ENCODE measurements at places on chromosomes 13 and 19.

- H3K27ac ChIP-seq: no peak overlapping the region
- peak; percentile 7 for DNase-seq
- H3K27me3 ChIP-seq: no peaks in the 10 kb centered on the region
These were observed 1091.8 kb downstream of the PCDH9 start for GRCh38 chr13:66138172-66138811.

- no peaks in the 10 kb centered on the region for H3K36me3 ChIP-seq
- no peak overlapping the region for H3K27ac ChIP-seq
- H3K4me3 ChIP-seq: no peak overlapping the region
- peaks cover 15% of the 10 kb centered on the region for H3K27me3 ChIP-seq
- DNase-seq: no peak
- H3K4me1 ChIP-seq: no peaks in the 10 kb centered on the region
These were observed 26.6 kb upstream of the GSX1 start for GRCh38 chr13:27765650-27766049.

- H3K4me1 ChIP-seq: no peaks in the 10 kb centered on the region
- H3K27me3 ChIP-seq: no peaks in the 10 kb centered on the region
- H3K27ac ChIP-seq: no peak overlapping the region
These were observed 12.5 kb downstream of the FEM1A start for GRCh38 chr19:4803736-4804695.

GRCh38 chr13:40143106-40143505, 487.6 kb downstream of the COG6 start:
- H3K4me1 ChIP-seq: peaks cover 15% of the 10 kb centered on the region
- DNase-seq: no peak

- H3K4me1 ChIP-seq: peaks cover 2% of the 10 kb centered on the region
- H3K27ac ChIP-seq: no peak overlapping the region
- H3K27me3 ChIP-seq: no peaks in the 10 kb centered on the region
- no peak for DNase-seq
These were observed 12.2 kb downstream of the RHPN2 start for GRCh38 chr19:33052352-33052972.

DNA sequence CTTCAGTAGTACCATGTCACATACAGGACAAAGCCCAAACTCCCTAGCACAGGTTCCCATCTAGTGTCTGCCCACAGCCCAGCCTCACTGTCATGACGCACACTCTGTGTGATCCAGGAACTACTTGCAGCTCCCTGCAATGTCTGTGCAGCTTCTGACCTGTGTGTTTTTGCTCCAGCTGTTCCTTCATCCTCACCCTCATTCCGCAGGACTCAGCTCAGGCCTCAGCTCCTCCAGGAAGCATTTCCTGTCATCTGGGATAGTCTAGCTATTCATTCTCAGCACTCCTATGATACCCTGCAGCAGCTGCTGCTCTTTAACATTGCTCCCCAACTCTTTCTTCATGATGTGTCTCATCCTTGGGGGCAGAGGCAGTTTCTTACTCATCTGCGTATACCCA, 56.1 kb downstream of the ENOX1 start:
- no peak for DNase-seq
- peaks cover 8% of the 10 kb centered on the region for H3K27me3 ChIP-seq
- H3K27ac ChIP-seq: no peak overlapping the region
- H3K36me3 ChIP-seq: no peaks in the 10 kb centered on the region
- no peaks in the 10 kb centered on the region for H3K4me1 ChIP-seq

- DNase-seq: no peak
- no peak overlapping the region for H3K27ac ChIP-seq
- H3K4me1 ChIP-seq: no peaks in the 10 kb centered on the region
- H3K27me3 ChIP-seq: no peaks in the 10 kb centered on the region
- no peaks in the 10 kb centered on the region for H3K36me3 ChIP-seq
These were observed 417.1 kb downstream of the LMO7 start for GRCh38 chr13:76053181-76053580.

DNA sequence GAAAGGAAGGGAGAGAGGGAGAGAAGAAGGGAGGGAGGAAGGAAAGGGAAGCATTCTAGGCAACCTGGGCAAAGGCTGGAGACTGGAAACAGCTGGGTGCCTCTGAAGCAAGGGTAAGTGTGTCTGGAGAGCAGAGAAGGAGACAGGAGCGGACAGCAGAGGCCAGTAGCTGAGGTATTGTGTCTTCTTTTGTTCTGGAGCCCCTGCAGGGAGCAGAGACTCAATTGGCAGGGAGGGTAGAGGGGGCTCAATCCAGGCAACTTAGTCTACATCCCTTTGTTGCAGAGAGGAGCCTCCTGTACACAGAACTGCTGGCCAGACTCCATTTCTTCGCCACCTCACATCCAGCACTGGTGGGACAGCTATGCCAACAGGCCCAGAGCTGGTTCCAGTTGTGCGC, 53.2 kb downstream of the NWD1 start:
- H3K4me1 ChIP-seq: no peaks in the 10 kb centered on the region
- no peak overlapping the region for H3K27ac ChIP-seq
- H3K4me3 ChIP-seq: no peak overlapping the region
- DNase-seq: no peak

- peaks cover 16% of the 10 kb centered on the region for H3K4me1 ChIP-seq
- H3K4me3 ChIP-seq: no peak overlapping the region
- H3K27me3 ChIP-seq: peaks cover 13% of the 10 kb centered on the region
- H3K27ac ChIP-seq: no peak overlapping the region
- DNase-seq: no peak
- H3K36me3 ChIP-seq: peaks cover 5% of the 10 kb centered on the region
These were observed 34.2 kb downstream of the GPR42 start for GRCh38 chr19:35404879-35405622.

Measured in memory B cell (primary cell).